ENCODE measurements at places on chromosomes 7 and 10.

GRCh38 chr7:69430384-69431021 lies 167.8 kb upstream of the AUTS2 start:
- no peak for DNase-seq

- DNase-seq = no peak
These were observed 540.6 kb downstream of the MDFIC start for GRCh38 chr7:115462301-115463015.

- no peak for DNase-seq
These were observed 33.6 kb downstream of the AGAP3 start for GRCh38 chr7:151119902-151120301.

- DNase-seq = no peak
These were observed 34.7 kb upstream of the HPS1 start for GRCh38 chr10:98481404-98481945.

- no peak for DNase-seq
These were observed 1.1 kb downstream of the TSC22D4 start for GRCh38 chr7:100477871-100478267.

DNA sequence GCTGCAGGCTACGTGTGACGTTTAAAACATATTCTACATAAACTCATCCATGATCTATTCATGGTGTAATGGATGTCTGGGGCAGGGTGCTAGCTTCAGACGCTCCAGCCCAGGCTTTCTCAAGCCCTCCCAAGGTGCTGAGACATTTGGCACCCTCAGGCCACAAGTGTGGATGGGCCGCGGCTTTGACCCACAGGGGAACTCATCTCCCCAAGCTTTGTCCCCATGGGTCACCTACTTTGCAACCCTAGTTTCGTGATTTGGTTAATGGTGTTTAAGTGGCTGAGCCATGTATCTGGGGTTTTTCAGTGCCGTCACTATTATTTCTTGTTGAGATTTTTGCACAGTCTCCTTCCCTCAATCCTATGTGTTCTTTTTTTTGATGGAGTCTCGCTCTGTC lies 66.0 kb downstream of the GRK5 start:
- no peak for DNase-seq

DNA sequence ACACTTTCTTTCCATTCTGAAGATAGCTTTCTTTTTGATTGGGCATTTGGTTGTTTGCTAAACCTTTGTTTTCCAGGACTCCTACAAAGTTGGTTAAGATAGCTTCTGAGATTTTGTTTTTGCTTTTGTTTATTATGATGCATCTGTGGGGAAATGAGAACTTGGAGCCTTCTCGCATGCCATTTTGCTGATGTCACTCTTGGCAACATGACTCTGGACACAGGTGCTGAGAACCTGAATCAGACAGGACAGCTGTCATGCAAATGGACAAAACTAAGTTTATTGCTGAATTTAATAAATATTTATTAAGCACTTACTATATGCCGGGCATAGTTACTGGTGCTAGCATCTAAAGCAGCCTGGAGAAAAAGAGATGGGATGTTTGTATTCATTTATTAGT lies 274.1 kb downstream of the ZEB1 start:
- DNase-seq = no peak

DNA sequence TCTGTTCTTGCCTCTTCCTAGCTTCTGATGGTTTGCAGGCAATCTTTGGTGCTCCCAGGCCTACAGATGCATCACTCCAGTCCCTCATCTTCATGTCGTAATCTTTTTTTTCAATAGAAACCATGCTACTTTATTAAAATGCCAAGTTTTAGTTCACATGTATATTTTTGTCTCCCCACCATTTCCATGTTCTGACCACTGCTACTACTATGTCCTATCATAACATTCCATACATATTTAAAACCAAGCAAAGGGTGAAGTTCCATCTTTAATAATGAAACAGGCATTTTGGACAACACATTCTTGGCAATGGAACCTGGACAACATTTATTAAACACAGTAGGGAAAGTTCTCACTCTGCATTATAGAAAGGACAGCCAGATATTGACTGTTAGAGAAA lies 58.8 kb downstream of the ZNF518A start:
- no peak for DNase-seq

DNA sequence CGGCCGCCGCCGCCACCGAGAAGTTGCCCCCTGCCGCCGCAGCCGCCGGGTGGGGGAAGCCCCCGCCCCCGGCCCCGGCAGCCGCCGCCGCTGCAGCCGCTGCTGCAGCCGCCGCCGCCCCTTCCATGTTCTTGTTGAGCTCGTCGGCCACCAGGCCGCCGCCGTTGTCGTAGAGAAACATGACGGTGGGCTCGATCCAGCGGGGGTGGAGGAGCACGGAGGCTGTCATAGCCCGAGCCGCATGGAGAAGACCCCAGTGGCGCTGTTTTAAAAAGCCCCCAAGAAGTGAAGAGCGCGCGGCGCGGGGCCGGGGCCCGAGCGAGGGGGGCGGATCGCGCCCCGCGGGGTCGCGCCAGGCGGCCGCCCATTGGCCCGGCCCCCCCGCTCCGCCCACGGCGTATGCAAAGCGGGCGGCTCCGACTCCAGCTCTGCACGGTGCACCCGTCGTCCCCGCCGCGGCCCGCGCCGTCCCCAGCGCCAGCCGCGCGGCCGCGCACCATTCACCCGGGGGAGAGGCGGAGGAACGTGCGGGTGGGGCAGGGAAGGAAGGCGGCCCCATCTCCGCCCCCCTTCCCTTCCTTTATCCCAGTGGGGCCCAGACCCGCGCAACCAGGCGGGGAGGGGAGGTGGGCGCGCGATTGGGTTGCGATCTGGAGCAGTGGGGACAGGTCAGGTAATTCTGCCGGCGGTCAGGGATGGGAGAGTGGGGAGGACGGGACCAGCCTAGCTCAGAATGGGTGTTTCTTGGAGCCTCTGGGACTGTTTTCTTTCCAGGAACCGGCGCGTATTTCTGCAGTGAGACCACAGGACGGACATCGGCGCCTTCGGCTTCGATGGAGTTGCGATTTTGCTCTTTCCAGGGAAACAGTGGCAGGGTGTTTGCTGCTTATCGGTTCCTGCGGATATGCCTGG lies at the start of gene HOXA13:
Gene HOXA13, minus strand, starts transcription at position 243 of the 912 bp plus-strand sequence. Its CDS starts 14 bp downstream, at position 229.
- no peak for DNase-seq

GRCh38 chr7:50119815-50120637 lies 27.0 kb upstream of the ZPBP start:
- DNase-seq = no peak

DNA sequence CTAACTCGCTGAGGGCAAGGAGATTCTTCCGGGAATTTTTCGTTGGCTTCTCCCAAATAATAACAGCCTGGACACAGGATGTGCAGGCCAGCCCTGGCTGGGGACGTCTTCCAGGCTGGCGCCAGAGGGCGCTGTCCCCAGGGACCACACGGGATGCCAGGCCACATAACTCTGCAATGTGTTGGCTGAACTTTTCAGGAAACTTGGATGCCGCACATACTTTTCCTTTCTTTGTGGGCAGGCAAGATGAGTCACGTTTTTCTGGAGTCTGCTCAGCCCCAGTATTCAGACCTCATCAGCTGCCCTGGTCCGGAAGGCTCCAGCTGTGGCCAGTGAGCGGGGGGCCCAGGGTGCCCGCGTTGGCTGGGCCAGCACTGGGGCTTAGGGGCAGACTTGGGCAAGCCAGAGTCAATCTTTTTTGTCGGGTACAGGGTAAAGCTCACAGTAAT lies 122.7 kb downstream of the PRKAG2 start:
- no peak for DNase-seq

DNA sequence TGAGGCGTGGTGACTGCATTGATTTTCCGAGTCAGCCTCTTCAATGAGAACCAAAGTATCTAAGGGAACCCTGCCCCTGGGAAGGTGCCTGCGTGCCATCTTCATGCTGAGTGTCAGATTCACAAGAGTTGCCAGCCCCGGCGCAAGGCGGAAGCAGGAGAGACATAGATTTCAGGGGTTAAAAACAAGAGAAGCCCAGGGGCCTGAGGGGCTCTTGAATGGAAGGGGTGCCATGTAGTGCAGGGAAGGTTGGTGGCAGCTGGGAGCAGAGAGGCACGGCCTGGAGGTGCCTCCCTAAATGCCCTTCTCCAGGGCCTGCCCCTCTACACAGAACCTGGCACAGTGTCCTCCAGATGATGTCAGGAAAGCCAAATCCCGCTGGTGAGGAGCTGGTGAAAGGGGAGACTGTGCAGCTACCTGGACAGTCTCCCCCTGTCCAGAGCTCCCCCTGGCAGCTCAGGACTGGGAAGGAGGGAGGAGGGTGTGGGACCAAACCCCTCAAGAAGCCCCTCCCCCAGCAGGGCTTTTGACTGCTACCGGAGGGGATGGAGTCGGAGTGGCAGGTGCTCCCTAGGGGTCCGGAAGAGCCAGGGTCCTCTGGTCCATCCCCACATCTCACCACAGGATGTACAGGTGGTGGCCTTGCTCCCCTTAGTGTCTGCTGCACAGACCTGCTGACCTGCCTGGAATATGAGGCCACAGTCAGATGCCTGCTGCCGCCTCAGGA lies 137.9 kb downstream of the TCERG1L start:
- DNase-seq = no peak

GRCh38 chr10:3512263-3512662 lies 272.7 kb downstream of the KLF6 start:
- DNase-seq = no peak

DNA sequence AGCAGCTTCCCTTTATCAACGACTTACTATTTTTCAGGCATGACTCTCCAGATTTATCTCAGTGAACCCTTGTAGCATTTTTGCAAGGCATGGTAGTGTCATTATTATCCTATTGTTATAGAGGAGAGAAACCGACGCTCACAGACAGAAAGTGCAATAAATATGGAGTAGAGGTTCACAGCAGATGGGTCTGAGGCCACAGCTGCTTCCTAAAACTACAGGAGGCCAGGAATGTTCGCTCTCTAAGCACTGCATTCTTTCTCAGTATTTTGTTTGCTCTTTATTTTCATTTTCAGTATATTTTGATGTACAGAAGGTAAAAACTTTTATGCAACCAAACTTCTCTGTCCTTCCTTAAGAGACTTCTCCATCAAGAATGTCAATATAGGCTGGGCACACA lies 4.5 kb upstream of the AEBP1 start:
- no peak for DNase-seq

GRCh38 chr7:159179241-159179640 lies 34.6 kb upstream of the VIPR2 start:
- no peak for DNase-seq

DNA sequence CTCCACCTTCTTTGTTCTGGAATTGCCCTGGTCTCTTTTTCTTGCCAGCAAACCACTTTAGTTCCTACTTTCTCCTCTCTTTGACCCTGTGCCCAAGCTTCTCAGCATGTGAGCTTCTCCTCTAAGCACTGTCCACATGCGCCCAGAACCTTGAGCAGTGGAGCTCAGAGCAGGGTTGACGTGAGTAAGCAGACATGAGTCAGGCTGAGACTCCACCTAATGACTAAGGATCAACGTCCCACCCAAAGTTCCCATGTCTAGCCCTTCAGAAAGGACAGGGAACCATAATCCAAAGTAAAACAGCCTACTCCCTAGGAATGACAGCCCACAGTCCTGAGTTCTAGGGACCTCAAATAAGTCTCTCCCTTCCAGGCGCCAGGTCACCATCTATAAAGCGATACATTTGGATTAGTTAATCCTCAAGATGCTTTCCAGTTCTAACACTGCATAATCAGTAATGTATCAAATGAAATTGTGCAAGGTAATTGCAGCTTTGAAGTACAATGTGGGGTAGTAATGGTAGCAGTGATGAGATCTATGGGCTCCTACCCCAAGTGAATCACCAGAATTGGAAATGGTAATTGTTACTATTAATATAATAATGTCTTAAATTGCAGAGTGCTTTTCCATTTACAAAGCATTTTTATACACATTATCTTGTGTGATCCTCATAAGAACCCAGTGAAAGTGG lies 44.5 kb downstream of the KCNMA1 start:
- DNase-seq = no peak

- DNase-seq = no peak
These were observed 28.1 kb upstream of the UNCX start for GRCh38 chr7:1204460-1205140.

DNA sequence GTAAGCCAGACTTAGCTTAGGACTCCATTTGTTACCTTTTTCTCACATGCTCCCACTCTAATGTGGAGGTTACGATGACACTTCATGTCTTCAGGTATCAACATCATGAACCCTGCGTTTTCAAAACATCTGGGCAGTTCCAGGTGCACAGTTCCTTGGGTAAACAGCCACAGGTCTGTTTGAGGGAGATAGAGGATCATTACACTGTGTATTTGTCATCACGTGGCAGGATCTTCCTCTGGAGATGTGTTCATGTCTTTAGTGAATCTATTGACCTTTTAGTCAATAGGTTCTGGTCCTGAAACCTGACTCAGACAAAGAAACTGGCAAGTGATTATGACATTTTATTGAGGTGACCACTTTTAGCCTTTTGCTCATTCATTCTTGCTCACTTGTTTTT lies 145.5 kb downstream of the ANKRD7 start:
- no peak for DNase-seq

DNA sequence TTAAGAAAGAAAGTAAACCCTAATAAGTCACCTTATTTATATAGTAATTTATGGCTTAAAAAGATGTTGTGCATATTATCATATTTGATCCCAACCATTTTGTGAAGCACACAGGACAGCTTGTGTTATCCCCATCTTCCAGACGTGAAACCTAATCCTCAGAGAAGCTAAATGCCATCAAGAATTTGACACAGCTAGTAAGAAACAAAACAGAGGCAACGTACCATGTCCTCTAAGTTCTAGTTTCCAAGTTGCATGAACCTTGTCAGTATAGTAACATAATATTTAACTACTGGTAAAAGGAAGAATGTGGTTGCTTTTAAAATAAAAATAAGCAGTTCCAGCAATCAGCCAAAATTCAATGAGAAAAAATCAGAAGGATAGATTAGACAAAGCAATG lies 41.5 kb downstream of the PTN start:
- no peak for DNase-seq

DNA sequence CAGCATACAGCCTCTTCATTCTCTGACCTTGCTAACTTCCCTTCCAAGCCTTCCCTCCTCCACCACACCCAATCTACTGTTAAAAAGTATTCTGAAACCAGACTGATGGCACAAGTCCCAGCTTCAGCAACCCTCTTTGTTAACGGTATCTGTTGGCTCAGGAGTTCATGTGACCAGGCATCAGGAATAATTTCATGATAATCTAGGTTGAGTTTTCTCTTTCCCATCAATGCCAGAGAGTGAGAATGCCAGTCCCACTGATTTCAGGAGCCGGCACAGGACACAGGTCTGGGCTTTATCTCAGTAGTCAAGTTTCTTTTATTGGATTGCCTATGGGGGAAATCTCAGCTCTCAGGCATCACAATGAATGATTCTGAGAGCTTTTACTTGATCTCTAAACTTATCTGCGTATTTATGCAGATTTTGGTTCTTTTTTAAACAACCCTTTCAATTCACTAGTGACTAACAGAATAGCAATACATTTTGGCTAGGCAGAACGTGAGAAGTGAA lies 231.0 kb upstream of the LYZL1 start:
- no peak for DNase-seq

GRCh38 chr7:69617364-69617763 lies 19.1 kb downstream of the AUTS2 start:
- no peak for DNase-seq

- DNase-seq = no peak
These were observed 21.5 kb downstream of the CHST3 start for GRCh38 chr10:71985542-71986250.

GRCh38 chr10:13528123-13528874 lies 515 bp downstream of the BEND7 start:
- no peak for DNase-seq

All from activated T-helper 1 cell treated with anti-CD3 and anti-CD28 coated beads, Interleukin-2, amount 50 U/mL, for 16 hours (primary cell).